ENCODE measurements at places on chromosomes 4 and X.
A peak's percentile ranks its signal among the peaks of the same experiment; 100 is the strongest.

DNA sequence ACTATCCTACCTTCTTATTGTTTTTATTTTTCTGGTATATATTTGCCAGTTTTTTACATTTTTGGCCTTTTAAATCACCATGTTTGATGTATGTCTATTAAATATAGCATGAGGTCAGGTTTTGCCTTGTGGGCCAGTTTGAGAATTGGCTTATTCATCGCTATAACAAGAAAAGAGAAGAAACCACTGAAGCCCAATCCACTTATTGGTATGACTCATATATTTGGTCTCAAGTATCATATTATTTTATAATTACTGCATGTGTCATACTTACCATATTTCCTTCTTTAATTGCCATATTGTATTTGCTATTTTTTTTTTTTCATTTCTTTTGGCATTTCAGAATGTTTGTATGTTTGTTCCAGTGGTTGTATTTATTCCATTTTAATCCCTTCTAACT is 99.3 kb downstream of the IRF2 start:
- no peak for DNase-seq

- DNase-seq, result no peak
These were observed 4.9 kb downstream of the FRAS1 start for GRCh38 chr4:78061939-78062570.

DNA sequence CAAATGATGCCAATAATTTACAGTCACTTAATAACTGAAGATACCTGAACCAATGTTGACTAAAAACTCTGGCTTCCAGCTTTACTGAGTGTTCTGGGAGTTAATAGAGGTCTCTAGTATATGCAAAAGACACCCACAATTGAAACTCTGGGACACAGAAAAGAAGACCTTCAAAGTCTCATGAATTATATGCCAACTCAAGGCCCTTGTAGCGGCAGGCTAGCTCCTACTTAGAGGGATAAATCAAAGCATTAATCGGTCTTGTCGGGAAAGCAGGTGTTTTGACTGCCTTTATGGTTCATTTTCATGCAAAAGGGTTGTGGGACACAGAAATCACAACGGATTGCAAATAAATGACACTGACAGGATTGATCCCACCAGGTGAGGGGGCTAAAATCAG is 55.9 kb downstream of the PCDH18 start:
- no peak for DNase-seq

DNA sequence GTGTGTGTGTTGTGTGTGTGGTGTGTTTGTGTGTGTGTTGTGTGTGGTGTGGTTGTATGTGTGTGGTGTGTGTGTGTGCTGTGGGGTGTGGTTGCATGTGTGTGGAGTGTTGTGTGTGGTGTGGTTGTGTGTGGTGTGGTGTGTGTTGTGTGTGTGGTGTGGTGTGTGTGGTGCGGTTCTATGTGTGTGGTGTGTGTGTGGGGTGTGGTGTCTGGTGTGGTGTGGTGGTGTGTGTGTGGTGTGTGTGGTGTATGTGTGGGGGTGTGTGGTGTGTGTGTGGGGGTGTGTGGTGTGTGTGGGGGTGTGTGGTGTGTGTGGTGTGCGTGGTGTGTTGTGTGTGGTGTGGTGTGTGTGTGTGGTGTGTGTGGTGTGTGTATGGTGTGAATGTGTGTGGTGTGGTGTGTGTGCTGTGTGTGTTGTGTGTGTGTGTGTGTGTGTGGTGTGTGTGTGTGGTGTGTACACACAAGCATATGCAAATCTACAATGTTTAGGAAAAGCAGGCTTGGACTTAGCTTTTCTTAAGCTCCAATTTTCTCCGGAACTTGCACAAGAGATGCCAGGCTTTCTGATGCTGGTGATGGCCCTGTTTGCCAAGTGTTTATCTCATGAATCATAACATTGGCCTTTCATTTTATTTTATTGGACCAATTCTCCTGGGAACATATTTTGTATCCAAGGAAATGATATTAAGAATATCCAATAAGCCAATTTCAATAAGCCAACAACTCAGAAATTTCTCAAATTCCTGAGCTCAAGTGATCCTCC is 148.7 kb downstream of the SPATA18 start:
- peak; percentile 66 for DNase-seq

DNA sequence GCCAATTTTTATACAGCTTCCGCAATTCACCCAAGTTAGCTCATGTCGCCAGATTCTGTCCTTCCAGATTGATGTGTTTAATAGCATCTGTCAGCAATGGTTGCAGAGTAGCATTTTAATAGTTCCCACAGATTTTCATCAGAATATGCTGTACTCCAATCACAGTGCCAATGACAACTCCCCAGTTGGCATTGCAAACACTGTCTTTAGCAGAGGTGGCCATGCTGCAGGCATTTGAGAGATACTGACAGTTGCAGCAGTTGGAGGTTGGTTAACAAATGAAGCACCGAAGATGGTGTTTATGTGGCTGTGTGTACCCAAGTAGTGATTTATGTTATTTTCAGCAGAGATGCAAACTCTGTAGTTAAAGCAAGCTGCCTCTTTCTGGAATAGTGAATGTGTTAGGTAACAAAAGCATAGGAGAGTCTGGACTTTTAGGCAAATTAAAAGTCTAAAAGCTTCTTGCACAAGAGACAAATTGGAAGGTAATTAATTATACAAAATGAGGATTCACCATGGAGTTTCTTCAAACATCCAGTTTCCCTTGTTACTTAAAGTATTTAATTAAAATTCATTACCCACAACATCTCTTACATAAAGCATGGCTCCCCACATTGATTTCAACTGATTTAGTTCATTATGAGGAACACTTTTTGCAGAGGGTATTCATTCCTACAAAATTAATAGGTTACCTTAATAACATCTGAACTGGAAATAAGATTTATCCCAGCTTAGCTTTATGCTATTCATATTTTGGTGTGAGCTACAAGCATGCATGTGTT is 65.2 kb downstream of the PARM1 start:
- no peak for DNase-seq

- peak; percentile 57 for DNase-seq
These were observed 110.9 kb upstream of the ANK2 start for GRCh38 chr4:112938461-112939058.

DNA sequence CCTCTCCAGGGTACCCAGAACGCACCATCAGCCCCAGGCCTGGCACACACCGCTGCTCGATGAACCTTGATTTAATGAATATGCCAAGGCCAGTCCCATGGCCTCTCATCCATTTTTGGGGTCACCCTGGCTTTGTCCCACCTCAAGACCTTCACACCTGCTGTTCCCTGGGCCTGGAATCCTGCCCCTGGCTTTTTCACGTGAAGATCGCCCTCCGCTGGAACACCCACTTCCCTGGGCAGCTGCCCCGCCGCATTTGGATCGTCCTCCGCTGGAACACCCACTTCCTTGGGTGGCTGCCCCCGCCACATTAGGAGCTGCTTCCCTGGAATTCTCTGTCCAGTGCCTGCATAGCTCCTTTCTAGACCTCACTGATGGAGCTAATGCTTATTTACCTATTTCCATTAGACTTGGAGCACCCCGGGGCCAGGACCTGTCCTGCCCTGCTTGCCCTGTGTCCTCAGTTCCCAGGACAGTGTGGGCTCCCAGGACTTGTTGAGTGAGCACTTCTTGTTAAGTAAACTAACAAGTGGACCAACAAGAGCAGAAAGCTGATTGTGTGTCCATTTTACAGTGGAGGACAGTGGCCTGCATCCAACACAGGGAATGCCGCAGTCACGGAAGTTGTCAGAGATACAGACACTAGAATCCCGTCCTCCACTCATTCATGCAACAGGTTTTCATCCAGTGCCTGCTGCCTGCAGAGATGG is 12.5 kb downstream of the BLOC1S4 start:
- no peak for DNase-seq

DNA sequence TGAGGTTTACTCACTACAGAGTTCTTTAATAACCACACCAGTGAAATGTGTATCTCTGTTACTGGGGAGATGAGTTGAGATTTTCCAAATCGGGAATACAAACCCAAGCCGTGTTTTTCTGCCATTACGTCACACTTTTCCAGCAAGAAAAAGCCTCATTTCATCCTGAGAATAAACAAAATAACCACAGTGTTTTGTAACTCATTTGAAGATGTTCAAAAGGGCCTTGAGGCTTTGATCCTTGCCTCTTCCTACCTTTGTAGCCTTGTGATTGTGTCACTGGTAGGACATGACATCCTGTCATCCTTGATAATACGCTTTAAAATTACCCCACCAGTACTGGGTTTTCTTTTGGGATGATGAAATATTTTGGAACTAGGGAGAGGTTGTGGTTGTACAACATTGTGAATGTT is 2.9 kb downstream of the USP11 start:
- DNase-seq, result no peak

DNA sequence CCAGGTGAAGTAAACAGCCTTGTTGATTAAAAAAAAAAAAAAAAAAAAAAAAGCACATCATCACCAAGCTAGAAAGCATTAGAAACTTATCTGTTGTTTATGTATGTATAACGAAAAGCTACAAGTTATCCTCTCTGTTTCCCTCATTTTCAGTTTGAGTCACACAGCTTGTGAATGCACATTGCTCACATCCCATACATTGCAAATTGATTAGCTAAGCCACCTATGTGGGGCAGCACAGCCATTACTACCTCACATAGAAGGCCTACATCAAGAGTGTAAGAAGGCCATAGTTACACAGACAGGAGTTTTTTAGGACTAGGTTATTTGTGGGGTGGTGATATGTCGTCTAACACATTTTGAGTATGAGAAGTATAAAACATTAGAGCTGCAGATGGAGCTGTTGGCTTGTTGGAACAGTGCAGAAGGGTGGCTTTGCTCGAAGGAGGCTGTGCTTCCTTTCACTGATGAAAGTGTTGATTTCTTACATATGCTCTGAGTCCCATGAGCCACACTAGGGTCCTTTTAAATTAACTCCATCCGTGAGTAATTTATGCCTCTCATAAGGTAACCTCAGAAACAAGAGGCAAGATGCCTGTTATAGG is 431.6 kb downstream of the GABRG1 start:
- DNase-seq, result no peak

DNA sequence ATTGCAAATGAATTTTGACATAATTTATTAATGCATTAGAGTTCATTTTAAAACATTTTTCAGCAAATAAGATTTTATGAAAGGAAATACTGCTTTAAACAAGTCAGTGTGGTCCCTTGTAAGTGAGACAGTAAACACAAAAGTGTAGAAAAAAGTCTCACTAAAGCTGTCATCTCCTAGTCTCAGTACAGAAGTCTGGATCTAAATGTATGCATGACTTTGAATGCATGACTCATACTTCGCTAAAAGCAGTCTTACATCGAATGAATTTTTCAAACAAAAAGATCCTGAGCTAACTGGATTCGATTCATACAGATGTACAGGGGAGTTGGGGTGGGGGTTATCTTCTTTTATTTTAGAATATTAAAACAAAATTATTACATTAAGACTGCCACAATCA is 207.4 kb upstream of the VCX start:
- DNase-seq, result no peak
